Glomerular endothelial cell (primary cell): ENCODE measurements at places on chromosomes 13 and 19. TPM values are rescaled to one million over a fixed set of nuclear protein-coding genes. Genes with fewer than 3 reads are reported as not detected.

DNA sequence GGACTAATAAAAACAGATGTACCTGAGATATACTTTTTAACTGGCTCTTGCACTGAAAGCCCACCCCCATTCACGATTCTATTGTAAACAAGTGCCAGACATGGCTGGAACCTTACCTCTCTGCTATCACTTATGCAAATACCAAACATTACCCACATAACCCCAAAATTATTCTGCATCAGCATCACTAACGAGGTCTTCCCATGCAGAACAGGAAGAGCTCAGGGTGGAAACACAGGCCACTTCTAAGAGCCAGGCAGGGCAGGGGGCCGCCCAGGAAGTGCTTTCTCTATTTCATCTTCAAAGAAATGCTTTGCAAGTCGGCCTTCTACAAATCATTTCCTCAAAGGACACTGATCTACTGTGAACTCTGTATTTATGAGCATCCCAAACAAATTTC, 7.3 kb downstream of the IRS2 start:
- no peak for DNase-seq

DNA sequence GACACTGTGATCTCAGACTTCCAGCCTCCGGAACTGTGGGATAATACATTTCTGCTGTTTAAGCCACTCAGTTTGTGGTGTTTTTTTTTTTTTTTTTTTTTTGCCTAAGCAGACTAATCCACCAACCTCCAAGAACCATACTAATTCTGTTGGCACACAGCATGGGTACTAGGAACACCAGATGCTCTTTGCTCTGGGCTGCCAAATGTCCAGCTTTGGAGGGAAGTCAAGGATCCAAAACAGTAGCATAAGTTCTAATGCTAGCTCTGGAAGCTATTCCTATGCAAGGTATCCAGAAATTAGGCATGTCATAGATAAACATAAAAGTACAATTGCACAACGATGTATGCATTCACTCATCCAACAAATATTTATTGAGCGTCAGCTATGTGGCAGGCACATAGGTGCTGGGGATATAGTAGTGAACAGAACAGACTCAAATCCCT, 64.5 kb upstream of the WDFY2 start:
- no peak for DNase-seq

- DNase-seq: no peak
Measured at GRCh38 chr19:18214779-18215433, 11.1 kb upstream of the RAB3A start.

GRCh38 chr13:107376341-107377125, 808.6 kb upstream of the ARGLU1 start:
- DNase-seq: no peak

- no peak for DNase-seq
Measured at GRCh38 chr19:39411081-39411831, 1.2 kb upstream of the PLEKHG2 start.

GRCh38 chr19:28196961-28197360, 1016.0 kb downstream of the UQCRFS1 start:
- no peak for DNase-seq

DNA sequence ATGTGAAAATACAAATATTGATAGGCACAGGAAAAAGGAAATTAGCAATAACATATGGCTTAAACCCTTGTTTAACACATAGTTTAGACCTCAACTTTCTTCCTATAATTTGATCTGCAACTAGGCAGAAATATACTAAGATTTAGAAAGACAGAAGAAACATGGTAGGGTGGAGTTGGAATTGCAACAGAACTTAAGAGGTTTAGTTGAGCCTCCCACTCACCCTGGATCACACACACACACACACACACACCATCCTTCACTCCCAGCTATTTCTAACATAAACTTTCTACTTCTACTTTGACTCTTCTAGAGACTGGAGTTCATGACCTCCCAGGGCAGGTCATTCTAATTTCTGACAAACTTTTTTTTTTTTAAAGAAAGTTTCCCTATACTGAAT, 47.4 kb downstream of the FLT3 start:
- no peak for DNase-seq

- DNase-seq: no peak
Measured at GRCh38 chr13:113448545-113448884, 4.8 kb downstream of the ADPRHL1 start.

DNA sequence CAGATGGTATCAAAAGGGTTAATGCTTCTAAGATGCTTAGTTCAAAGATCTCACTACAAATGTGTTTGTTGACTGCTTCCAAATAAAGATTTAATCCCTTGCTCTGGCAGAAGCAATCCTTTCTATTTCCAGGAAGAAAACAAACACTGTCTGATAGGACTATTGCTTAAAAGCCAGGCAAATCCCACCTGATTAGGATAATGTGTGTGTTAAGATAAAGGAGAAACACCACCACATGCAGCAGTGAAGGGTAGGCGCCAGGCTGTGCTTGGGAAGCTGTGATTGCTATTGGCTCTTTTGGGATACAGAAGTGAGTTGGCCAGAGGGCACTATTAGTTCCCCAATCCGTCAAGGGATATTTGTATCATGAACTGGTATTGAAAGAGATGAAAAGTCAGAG, 62.8 kb upstream of the LRCH1 start:
- DNase-seq: no peak

- DNase-seq: no peak
Measured at GRCh38 chr19:1417145-1417544, 9.8 kb downstream of the DAZAP1 start.

- no peak for DNase-seq
Measured at GRCh38 chr19:12997179-12997966, 2.1 kb downstream of the NFIX start.

- no peak for DNase-seq
Measured at GRCh38 chr19:896999-897398, 3.7 kb downstream of the RNU6-9 start.

- DNase-seq: no peak
Measured at GRCh38 chr13:67366533-67366932, 136.4 kb upstream of the PCDH9 start.

DNA sequence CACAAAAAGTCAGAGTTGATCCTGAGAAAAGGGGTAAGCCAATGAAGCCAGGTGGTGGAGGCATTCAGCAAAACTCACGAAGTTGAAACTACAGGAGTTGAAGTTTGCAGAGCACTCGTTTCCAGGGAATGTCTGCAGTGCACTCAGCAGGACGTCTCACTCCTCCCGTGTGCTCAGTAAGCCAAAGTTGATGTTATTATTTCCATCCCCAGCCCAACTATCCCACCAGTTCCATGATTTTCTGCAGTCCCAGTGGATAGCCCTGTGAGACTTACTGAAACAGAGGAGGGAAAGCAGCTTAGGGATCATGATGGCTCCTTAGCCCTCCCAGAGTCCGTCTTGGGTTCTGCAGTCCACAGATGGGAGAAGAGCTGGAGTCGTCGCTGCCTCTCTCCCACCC, at the start of gene TARM1:
Gene TARM1, minus strand, starts transcription at position 334 of the 400 bp plus-strand sequence. Its CDS starts 25 bp downstream, at position 309.
- DNase-seq: no peak

DNA sequence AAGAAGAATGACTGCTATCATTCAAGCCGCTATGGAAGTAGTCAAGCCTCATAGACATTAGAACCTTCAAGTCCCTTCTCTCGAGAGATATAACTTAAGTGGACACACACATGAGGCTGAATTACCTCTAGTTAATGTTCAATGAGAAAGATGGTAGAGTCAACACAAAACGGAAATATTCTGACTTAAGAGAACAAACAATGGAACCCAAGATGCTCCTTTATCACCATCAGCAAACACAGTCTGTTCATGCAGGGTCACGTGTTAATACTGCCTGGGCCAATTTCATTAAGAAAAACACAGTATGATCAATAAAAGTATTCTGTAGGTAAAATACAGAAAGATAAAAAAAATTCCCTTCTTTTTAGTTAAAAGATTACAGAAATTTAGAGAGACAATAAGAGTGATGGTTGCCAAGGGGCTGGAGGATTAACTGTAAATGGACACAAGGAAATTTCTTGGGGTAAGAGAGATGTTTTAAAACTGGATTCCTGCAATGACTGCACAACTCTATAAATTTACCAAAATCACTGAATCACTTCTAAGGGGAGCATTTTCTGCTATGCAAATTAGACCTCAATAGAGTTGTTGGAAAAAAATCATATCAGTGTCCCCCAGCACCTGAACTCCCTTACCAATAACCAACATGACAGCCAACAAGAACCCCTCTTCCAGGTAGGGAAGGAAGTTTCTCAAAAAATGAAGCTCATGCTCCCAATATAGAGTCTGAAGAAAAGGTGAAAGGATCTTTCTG, 256.6 kb downstream of the ABCC4 start:
- DNase-seq: no peak

DNA sequence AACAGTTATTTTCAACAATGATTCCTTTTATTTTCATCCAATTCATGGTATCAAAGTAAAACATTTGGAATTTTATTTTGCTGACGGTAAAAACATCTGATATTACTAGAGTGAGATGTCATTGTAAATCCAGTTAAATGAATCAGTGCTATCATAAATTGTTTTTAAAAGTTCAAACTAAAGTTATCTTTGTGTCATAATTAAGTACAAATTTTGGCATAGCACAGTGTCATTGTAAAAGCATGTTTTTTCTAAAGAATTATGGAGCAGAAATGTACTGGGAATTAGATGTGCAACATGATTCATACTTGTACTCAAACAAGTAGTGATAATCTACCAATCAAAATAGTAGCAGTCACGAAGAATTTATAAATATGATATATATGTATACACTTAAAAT, 92.8 kb downstream of the FAM216B start:
- DNase-seq: no peak

The ADPRHL1 gene
- total RNA-seq: 1.1 and 1.3 TPM in 2 replicates

The ATP4A gene
- total RNA-seq: not detected in 2 replicates

The ZNF491 gene
- total RNA-seq: 1.2 and 3.1 TPM in 2 replicates

The KIRREL2 gene
- total RNA-seq: not detected in 2 replicates

The RAVER1 gene
- 37.4 and 68.2 TPM in 2 replicates for total RNA-seq

The B9D2 gene
- 7.6 and 8.2 TPM in 2 replicates for total RNA-seq

The ZFP28 gene
- 5.4 and 6.3 TPM in 2 replicates for total RNA-seq

The C19orf12 gene
- total RNA-seq: 25.0 and 31.9 TPM in 2 replicates

The SYCN gene
- not detected in 2 replicates for total RNA-seq

The KCTD12 gene
- 118 and 167 TPM in 2 replicates for total RNA-seq

The PABPC3 gene
- 0.05 and 0.06 TPM in 2 replicates for total RNA-seq

The HSH2D gene
- not detected in 2 replicates for total RNA-seq

The CEACAM1 gene
- 38.8 and 41.5 TPM in 2 replicates for total RNA-seq
